ENCODE measurements at places on chromosomes 2 and 18.

DNA sequence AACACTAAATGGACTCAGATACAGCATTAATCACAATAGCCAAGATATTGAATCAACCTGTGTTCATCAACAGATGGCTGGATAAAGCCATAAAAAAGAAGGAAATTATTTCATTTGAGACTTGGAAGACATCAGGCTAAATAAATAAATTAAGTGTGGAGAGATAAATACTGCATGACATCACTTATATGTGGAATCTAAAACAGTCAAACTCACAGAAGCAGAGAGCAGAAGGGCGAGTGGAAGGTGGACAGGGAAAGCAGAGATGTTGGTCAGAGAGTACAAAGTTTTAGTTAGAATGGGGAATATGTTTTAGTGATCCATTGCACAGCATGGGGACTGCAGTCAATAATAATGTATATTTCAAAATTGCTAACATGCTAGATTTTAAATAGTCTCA lies 207.2 kb downstream of the VAPA start:
- DNase-seq: no peak

DNA sequence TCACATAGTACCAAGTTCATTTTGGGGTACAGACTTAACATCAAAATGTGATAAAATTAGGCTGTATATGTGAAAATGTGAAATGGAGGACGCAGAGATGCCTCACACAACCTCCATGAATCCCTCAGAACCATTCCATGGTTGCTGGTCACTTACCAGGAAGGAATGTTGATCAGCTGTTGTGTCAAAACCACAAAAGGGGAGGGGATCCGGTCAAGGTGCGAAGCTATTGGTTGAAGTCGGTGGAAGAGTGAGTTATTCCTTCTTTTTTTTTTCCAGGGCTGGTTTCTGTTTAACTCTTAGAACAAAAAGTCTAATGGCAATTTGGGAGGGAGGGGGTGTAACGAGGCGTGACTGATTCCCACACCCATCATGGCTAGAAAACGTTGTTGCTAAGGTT lies 32.3 kb upstream of the REG3A start:
- no peak for DNase-seq

DNA sequence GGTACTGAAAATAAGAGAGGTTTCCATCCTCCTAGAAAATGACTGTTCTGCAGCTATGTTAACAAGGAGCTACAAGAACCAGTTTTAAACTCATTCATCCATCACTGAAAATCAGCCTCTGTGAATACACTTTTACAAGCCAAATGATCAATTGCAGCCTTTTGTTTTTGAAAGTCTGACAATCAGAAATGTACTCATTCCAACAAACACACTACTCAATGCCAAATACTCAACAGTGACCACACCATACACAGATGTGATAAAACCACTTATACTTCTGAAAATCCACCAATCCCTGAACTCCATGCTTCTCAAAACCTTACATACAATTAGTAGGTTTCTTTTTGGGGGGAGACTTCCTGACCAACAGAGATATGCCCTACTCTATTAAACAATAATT lies 663.9 kb upstream of the CHAC2 start:
- no peak for DNase-seq

DNA sequence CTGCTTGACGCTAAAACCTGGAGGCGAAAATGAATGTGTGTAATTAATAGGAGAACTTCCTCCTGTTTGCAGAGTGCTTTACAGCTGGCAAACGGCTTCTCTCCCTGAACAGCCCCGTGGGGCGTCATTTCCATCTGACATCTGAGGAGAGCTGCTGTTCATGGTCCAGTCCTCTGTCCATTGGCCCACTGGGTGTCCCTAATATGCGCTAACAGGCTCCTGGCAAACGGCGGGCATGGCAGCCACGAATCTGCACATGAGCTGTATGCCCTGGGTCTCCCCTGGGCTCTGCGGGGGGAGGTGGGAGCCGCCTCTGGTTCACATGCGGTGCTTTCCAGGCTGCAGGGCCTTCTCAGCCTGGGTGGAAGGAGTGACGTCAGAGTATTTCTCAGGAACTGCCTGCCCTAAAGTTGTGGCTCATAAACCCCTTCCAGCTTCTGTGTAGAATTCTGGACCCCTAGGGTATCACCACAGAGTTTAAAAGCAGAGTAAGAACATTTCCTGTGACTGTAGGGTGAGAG lies 73.2 kb downstream of the LRRFIP1 start:
- peak; percentile 72 for DNase-seq

- DNase-seq: no peak
These were observed 213.4 kb downstream of the STK39 start for GRCh38 chr2:168033966-168034365.
